Activated CD8-positive, alpha-beta memory T cell treated with anti-CD3 and anti-CD28 coated beads for 1 hour (primary cell): ENCODE measurements at places on chromosomes 2 and 18.

DNA sequence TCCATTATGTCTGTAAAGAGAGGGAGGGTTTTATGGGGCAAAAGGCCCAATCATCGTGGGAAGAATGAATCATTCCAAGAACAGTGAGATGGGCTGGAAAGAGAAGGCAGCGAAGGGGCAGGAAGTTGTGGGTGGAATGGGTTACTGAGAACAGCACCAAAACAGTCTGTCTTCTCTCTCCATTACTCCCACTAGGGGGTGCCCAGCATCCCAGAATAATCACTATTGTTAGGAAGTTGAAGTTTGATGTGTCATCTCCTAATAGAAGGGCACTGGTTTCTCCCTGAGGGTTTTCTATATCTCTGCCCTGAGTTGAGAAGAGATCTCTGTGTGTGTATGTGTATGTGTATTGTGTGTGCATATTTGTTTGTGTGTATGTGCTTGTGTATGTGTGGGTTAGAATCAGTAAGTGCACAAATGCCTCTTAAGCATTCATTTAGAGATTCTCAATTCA is 76.6 kb upstream of the MAP4K3 start:
- no peak for DNase-seq

GRCh38 chr2:214549946-214550345 is 139.1 kb downstream of the VWC2L start:
- no peak for DNase-seq

- DNase-seq: no peak
These were observed 535.5 kb downstream of the XIRP2 start for GRCh38 chr2:167423731-167424130.

GRCh38 chr18:60246606-60247005 is 126.0 kb downstream of the MC4R start:
- no peak for DNase-seq

DNA sequence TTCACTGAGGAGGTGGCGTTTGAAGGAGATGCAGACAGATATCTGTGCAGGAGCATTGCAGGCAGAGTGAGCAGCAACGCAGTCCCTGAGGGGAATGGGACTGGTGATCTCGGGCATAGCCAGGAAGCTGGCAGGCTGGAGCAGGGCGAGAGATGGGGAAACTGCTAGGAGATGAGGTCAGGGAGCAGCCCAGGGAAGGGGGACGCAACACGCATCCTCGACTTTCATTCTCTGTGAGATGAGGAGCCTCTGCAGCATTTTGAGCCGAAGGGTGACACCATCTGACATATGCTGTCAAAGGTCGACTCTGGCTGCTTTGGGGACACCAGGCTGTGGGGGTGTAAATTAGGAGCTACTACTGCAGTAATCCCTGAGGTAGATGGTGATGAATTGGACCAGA is 4.3 kb upstream of the CHRNA1 start:
- DNase-seq: no peak

- no peak for DNase-seq
These were observed 118.5 kb upstream of the UNC80 start for GRCh38 chr2:209653134-209653533.

DNA sequence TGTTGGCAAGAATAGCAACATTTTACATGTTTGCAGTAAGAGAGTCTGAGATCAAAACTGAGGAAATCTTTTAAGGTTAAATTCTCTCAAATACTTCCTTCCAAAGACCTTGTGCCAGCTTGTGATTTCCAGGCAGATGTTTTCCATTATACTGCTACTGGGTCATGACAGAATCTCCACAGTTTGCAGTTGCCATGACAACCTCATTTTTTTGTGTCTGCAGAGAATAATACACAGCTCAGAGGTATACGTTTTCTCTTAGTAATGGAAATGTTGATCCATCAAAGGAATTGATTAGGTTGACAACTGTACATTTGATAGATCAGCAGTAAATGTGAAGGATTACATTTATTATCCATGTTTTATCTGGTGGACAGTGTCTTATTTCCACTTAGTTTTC is 29.1 kb upstream of the CSRNP3 start:
- no peak for DNase-seq

DNA sequence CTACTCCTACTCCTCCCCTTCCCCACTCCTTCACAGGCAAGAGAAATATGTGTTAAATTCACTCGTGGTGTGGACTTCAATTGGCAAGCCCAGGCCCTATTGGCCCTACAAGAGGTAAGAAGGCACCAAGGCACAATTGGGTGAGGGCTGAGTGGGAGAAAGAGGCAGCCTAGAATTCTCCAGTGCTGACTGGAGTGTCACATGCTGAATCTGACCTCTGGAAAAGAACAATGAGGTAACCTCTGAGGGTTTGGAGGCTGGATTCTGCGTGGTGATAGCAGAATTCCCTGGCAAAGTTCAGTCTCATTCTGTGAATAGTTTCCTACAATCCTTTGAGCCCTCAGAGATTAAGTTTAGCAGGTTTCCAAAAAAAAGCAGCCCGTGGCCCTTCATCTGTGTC is 6.9 kb downstream of the CENPA start:
- DNase-seq: no peak

DNA sequence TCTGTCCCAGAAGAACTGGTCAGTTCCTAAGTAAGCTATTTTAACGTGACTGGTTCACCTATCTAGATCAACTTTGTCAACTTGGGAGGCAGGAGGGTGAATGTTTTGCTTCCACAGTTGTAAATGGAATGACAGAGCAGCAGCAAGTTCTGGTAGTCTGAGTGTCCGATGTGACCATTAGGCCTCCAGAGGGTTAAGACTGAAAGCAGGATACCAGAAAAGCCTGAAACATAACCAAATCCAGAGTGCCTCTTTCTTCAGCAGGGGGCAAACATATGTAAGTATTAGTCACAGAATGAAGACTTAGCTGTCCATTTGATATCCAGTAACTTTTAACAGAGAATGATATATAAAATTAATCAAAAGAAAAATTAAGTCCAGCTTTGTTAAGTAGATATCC is 9.2 kb downstream of the HOXD3 start:
- no peak for DNase-seq

DNA sequence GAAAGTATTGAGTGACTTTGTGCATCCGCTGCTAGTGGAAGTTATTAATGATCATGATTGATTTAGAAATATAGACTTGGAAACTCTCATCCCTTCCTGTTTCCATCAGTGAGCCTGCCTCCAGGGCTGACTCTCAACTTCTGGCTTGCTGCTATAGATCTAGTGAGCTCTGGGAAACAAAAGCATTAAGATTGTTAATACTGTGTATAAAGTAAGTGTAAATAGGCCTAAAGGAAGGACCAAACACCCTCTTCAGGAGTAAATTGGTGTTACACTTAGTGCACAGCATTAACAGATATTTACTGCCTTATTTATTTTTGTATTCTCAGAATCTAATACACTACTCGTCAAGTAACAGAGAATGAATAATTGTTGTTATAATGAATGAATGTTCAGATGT is 285.6 kb downstream of the THSD7B start:
- no peak for DNase-seq
